NCI-H69 (cell line): ENCODE measurements at places on chromosomes 13 and 19.

- DNase-seq: peak; percentile 65
Measured at GRCh38 chr13:66974174-66974573, 256.0 kb downstream of the PCDH9 start.

- peak; percentile 31 for DNase-seq
Measured at GRCh38 chr13:31011901-31012654, 79.6 kb downstream of the TEX26 start.

DNA sequence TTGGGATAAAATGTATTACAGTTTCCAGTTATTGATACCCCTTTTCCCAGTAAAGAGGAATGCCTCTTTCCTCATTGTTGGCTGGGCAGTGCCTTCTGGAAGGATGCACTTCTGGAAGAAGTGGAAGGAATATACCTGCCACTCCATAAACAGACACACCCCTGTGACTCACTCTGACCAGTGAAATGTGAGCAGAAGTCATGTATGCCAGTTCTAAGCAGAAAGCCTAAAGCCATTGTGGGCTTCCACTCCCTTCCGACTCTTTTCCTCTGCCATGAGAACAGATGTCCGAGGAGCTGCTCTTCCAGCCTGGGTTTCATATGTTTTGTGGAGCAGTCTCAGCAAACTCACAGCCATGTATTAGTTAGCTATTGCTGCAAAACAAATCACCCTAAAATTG lies 166.1 kb upstream of the SERP2 start:
- DNase-seq: no peak

DNA sequence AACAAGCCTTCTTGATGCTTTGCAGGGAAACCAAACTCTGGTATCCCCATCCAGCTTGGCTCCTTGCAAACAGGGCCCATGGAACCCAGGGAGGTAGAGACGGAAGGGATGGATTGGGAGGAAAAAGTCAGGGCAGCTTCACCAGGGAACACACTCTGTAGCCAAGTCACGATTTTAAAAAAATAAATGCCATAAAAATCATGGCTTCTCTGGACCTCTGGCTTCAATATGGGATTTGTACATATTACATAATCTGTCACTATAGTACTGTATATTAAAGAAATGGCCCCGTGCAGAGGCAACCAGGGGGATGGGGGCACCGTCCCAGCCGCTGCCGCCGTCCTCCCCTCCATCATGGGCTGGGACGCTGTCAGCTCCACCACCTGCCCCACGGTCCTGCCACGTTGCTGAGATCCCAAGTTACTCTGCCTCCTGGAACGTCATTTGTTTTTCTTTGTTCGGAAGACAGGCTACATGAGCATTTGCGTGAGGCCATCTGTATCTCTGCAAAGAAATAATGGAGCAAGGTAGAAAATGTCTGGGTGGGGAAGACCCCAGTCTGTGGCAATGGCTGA lies 313.3 kb downstream of the ZNF536 start:
- no peak for DNase-seq

DNA sequence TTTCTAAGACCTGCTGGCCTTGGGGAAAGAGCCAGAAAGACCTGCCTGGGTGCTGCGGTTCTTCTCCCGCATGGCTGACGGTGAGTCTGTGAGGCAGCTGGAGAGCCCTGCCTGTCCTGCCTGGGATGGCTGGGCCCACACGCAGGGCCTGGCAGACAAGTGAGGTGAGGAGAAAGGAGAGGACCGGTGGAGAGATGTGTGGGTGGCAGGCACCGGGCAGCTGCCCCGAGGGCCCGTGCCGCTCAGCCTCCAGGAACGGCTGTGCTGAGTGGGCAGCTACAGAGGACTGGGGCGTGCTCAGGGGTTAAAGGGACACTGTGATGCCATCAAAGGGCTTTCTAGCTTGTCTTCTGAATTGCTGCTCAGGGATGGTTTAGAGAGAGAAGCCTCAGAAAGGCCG lies 53.8 kb downstream of the MLLT1 start:
- DNase-seq: no peak

DNA sequence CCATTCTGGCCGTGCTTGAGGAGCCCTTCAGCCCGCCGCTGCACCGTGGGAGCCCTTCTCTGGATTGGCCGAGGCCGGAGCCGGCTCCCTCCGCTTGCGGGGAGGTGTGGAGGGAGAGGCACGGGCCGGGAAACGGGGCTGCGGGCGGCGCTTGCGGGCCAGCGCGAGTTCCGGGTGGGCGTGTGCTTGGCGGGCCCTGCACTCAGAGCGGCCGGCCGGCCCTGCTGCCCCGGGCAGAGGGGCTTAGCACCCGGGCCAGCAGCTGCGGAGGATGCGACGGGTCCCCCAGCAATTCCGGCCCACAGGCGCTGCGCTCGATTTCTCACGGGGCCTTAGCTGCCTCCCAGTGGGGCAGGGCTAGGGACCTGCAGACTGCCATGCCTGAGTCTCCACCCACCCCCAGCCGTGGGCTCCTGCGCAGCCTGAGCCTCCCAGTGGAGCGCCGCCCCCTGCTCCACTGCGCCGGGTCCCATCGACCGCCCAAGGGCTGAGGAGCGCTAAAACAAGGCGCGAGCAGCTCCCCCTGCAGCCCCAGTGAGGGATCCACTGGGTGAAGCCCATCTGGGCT lies 76.5 kb downstream of the PCDH20 start:
- no peak for DNase-seq

- no peak for DNase-seq
Measured at GRCh38 chr13:98506322-98506721, 70.6 kb downstream of the STK24 start.

DNA sequence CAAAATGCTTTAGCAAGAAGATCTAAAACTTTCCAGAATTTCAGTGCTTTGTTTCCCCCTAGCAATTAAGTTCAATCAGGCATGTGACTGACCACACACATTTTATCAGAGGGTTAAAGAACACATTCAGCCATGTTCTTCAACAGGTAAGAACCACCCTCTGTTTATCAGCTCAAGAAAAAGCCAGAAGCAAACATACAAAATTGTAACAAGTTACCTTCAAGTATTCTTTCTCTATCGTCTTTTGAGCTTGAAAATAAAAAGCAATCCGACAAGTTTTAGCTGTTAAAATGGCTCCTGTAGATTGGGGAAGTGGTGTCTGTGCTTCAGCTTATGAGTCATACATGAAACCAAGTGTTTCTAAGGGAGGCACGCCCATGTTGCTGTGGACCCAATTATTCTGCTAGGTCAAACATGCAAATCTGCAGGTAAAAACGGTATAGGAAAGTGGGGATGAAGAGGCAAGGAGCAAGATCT lies at the start of gene ELF1:
Gene ELF1 (minus strand): TSS at position 306 of the 477 bp plus-strand sequence. CDS start 37,262 bp downstream, outside the sequence.
- DNase-seq: peak; percentile 90

DNA sequence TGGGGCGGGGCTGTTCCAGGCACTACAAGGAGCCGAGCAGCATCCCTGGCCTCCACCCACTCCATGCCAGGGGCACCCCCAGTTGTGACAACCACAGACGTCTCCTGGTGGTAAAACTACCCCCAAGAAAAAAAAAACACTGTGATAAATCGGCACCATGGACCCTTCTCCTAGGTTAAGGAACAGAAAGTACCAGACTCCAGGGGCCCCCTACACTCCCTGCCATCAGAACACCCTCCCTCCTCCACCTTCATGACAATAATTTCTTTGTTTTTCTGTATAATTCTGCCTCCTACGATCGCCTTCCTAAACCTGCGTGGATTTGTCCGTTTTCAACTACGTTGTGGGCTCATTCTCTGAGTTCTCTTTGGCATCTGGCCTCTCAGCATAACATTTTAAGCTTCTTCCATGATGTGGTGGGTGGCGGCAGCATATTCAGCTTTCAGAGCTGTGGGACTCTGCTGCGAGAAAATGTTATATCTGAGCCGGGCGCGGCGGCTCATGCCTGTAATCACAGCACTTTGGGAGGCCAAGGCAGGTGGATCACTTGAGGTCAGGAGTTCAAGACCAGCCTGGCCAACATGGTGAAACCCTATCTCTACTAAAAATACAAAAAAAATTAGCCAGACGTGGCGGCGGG lies 8.6 kb downstream of the TLE2 start:
- no peak for DNase-seq

GRCh38 chr13:38954291-38954690 lies 36.3 kb downstream of the STOML3 start:
- DNase-seq: no peak

DNA sequence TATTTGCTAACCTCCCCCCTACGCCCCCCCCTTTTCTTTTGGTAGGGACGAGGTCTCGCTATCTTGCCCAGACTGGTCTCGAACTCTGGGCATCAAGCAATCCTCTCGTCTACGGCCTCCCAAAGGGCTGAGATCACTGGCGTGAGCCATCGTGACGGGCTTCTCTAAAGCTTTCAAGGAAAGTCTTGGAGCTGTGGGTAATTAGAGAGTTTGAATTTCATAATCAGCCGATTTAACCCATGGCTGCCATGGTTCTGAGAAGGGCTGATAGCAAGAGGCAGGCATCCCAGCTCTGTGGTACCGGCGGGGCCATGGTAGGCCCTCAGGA lies 679 bp upstream of the ABHD8 start:
- peak; percentile 33 for DNase-seq

GRCh38 chr19:55158848-55159749 lies 1.6 kb upstream of the TNNI3 start:
- peak; percentile 33 for DNase-seq

DNA sequence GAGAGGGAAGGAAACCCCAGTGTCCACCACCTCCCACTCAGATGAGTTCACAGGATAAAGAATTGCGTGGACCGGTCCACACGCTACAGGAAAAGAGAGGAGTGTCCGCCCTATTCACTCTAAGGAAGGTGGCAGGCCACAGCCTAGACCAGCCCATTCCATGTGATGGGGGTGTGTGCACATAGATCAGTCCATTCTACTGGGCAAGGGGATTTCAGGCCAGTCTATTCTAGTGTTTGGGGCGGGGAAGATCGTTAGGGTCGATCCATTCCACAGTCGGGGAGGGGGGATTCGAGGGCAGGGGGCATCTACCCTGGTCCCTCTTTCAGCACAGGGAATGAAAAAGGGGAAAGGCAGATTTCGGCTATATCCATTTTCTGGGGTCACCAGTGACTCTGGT lies 7.8 kb downstream of the FIZ1 start:
- DNase-seq: peak; percentile 18
